Hematopoietic multipotent progenitor cell treated with erythropoietin and hydrocortisone succinate and interleukin-3 and kit ligand, for 8 days (in vitro differentiated cells): ENCODE measurements at places on chromosomes 16 and 17.
A peak's percentile ranks its signal among the peaks of the same experiment; 100 is the strongest.

GRCh38 chr17:78356101-78356713 is 3.7 kb downstream of the SOCS3 start:
- peak; percentile 33 for DNase-seq

- no peak for DNase-seq
Measured at GRCh38 chr17:31693433-31694220, 165.4 kb downstream of the COPRS start.

- DNase-seq, result no peak
Measured at GRCh38 chr17:81002013-81002384, 10.4 kb downstream of the CHMP6 start.

- DNase-seq, result no peak
Measured at GRCh38 chr16:48292452-48292851, 45.1 kb upstream of the ABCC11 start.

- no peak for DNase-seq
Measured at GRCh38 chr17:75065562-75066151, 18.6 kb downstream of the KCTD2 start.

GRCh38 chr17:50111673-50112655 is 16.8 kb downstream of the PDK2 start:
- no peak for DNase-seq

DNA sequence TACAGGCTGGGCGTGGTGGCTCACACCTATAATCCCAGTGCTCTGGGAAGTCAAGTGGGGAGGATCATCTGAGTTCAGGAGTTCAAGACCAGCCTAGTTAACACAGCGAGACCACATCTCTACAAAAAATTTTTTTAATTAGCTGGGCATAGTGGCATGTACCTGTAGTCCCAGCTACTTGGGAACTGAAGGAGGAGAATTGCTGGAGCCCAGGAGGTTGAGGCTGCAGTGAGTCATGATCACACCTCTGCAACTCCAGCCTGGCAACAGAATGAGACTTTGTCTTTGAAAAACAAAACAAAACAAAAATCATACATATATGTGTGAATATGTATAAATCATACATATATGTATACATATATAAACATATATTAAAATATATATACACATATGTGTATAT is 54.1 kb upstream of the MARCHF10 start:
- DNase-seq, result no peak

GRCh38 chr17:46719891-46720290 is 98.6 kb downstream of the WNT3 start:
- DNase-seq, result no peak

DNA sequence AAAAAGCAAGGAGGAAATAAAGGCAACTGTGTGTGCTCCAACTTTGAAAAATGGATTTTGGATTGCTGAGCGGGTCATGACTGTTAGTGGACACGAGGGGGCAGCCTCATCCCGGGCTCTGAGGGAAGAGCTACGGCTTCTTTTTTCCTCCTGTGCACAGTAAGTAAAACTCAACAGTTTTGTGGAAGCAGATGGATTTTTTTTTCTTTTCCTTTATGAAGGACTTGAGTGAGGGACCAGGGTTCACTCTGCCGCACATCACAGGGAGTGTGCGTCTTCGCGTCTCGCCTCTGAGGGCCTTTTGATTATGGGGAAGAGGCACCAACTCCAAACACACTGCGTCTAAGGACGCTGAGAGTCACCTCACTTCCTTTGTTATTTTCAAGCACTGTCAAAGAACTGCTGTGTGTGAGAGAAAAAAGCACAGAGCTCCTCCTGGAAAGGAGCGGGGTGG is 80.3 kb upstream of the GOT2 start:
- peak; percentile 55 for DNase-seq

- DNase-seq, result no peak
Measured at GRCh38 chr17:14469971-14470370, 169.1 kb downstream of the HS3ST3B1 start.

- DNase-seq, result peak; percentile 97
Measured at GRCh38 chr17:7484067-7484918, at the start of gene POLR2A. Gene POLR2A, plus strand, starts transcription at chr17:7484366.

DNA sequence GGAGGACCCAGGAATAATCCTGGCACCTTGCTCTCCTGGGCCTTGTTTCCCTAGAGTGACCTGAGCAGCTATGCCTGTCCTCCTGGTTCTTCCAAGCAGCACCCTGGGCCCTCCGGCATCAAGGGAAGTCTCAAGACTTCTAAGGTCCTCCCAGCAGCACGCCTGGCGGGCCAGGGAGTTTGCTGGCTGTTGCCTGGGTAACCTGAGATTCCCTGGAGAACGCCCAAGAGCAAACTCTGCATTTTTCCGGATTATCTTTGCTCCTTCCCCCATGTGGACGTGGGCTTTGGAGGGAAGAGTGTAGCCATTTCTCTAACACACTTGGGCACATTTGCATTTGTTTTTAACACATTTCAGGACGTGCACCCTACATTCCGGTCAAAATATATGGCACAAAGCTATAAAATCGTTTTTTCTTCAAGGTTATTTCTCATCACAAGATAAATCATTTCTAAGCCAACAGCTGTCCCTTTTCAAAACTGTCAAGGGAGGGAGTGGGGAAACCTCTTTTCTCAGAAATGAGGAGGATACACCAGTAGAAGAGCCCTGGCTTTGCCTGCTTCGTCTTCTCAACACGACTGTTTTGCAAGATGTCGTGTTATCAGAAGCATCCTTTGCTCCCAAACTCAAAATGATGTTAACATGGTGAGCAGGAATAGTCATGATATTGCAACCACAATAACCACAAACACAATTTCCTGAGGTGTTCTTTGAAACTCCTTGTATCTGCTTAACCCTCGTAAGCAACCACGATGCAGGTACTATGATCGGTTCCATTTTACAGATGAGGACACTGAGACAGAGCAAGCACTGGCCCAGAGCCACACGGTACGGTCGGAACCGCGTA is 116.5 kb downstream of the ADCY9 start:
- peak; percentile 46 for DNase-seq

DNA sequence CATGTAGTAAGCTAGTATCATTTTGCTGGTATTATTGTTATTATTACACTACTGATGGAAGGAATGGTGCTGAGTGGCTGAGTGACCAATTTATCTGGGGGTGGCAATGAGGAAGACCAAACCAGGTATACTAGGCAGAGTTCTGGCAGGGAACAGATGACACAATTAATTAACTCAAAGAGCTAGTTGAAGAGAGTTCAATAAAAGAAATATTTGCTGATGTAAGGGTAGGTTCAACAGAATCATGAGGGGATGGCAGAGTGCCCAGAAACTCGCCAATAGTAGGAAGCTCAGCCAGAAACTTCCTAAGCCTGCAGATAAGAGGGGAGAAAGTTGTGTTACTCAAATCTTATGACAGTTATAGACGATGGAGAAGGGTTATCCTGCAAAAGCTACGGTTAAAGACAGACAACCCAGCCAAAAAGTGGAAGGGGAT is 352.5 kb downstream of the KCNJ2 start:
- DNase-seq, result peak; percentile 2

GRCh38 chr16:82136956-82137821 is 32.8 kb downstream of the MPHOSPH6 start:
- peak; percentile 49 for DNase-seq

DNA sequence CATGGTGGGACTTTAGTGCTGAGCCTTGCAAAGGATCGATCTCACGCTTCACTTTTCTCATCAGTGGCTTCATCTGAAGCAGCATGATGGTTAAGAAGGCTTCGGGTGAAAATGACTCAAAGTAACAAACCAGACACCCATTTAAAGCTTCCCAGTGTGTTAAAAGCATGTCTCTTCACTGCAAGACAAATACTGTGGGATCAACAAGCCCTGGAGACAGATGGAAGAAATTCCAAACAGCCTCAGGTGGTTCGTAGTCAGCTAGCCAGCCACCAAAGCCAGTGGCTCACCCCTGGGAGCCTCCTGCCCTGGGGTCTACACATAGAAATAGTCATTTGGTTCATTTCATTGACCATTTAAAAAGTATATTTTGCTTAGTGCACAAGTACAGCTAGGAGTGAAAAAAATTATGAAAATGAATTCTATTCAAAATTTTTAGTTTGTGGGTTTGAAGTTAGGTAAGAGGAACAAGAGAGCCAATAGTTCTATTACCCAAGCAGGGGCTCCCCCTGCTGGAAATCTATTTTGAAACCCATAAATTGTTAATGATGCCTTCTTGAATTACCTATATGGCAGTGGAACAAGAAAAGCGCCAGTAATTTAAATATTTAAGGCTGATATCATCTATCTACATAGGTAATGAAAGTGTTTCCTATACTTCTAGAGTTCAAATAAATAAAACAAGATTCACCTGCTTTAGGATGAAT is 51.6 kb downstream of the PMP22 start:
- DNase-seq, result peak; percentile 64

GRCh38 chr17:45228763-45229539 is 7.3 kb downstream of the FMNL1 start:
- DNase-seq, result peak; percentile 57

- DNase-seq, result no peak
Measured at GRCh38 chr17:45705123-45706009, 78.8 kb upstream of the CRHR1 start.

GRCh38 chr16:17313085-17313611 is 157.6 kb downstream of the XYLT1 start:
- DNase-seq, result no peak

DNA sequence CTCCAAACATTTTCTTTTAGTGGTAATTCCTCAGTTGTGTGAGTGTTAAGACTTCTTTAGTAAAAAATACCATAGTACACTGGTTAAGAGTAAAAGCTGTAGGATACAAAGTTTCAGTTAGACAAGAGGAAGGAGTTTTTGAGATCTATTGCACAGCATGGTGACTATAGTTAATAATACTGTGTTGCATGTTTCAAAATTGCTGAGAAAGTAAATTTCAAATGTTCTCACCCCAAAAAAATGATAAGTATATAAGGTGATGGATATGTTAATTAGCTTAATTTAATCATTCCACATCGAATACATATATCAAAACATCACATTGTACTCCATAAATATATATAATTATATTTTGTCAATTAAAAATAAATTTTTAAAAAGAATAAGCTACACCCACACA is 22.0 kb upstream of the NLK start:
- DNase-seq, result no peak

DNA sequence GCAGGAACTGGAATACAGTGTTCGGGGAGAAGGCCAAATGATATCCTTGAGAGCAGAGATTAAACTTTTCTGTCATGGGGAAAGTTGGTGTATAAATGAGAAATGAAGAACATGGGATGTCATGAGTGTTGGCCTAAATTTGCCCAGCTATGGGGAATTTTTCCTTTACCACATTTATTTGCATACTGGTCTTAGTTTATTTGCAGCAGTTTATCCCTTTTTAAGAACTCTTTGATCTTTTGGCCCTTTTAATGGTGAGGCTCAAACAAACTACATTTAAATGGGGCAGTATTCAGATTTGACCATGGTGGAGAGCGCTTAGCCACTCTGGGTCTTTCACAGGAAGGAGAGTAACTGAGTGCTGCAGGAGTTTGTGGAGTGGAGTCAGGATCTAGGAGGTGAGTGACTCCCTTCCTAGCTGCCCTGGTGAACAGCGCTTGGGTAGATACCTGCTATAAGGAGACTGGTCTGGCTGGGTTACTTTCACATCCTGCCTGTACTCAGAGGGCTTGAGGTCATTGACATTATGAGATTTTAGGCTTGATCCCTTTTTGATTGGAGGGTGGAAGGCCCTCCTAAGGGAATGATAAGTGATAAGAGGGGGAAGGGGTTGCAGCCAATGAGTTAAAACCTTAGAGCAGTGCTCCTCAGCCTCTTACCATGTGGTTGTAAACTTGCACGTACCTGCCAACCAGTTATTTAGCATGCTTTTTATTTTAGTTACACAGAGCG is 10.7 kb downstream of the PYCARD start:
- DNase-seq, result no peak

DNA sequence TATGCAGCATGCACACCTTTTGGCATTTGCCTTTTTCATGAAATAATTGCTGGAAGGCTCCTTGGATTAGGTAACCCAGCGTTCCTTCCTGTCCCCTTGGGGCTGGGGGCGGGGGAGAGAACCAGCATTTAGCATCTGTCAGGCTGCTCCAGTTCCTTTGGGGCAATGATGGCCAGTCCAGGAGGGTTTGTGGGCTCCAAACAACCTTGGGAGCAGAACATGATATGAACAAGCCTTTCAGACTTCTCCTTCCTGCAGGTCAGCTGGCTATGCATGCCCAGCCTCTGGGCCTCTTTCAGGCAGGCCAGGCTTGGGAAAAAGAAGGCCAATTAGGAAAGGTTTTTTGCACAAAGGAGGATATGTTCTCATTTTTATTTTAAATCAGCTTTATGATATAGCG is 1.1 kb upstream of the SMTNL2 start:
- no peak for DNase-seq

GRCh38 chr17:47869114-47869513 is 18.2 kb upstream of the SP6 start:
- no peak for DNase-seq

DNA sequence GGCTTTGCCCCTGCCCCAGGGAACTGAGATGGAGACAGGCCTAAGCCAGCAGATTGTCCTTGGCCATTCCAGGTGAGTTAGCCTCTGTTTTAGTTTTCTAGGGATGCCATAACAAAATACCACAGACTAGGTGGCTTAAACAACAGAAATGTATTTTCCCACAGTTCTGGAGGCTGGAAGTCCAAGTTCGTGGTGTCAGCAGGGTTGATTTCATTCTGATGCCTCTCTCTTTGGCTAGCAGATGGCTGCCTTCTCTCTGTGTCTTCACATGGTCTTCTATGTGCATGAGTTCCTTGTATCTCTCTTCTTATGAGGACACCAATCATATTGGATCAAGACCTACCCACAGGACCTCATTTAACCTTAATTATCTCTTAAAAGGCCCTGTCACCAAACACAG is 12.8 kb downstream of the FAM20A start:
- no peak for DNase-seq

GRCh38 chr16:15482068-15482747 is 47.8 kb downstream of the BMERB1 start:
- DNase-seq, result no peak
